Activated CD8-positive, alpha-beta memory T cell treated with anti-CD3 and anti-CD28 coated beads, Interleukin-2, amount 10 ng/mL, durations not matched to agents 7 days and 5 days (primary cell): ENCODE measurements at places on chromosomes 11 and 22. TPM values are rescaled to one million over a fixed set of nuclear protein-coding genes. Genes with fewer than 3 reads are reported as not detected.

The PHF21B gene
- 0.93 TPM for total RNA-seq

The VWCE gene
- total RNA-seq = 3.9 TPM

The SLC35F2 gene
- total RNA-seq = 26.2 TPM

The CRYAB gene
- not detected for total RNA-seq

The VSIG2 gene
- total RNA-seq = not detected
